ENCODE measurements at places on chromosomes 2 and 18.

GRCh38 chr2:45651415-45652089 lies at the start of gene PRKCE:
Gene PRKCE, plus strand, starts transcription at chr2:45651675.
- H3K27ac ChIP-seq: peak within 1 kb of the TSS; percentile 71
- no peak for DNase-seq
- peaks cover 21% of the 10 kb centered on the region for H3K4me1 ChIP-seq
- peak within 1 kb of the TSS; percentile 85 for H3K4me3 ChIP-seq
- no peaks in the 10 kb centered on the region for H3K36me3 ChIP-seq

GRCh38 chr2:64987001-64987955 lies 1.9 kb upstream of the SLC1A4 start:
- no peaks in the 10 kb centered on the region for H3K27me3 ChIP-seq
- DNase-seq: no peak
- no peaks in the 10 kb centered on the region for H3K36me3 ChIP-seq
- peaks cover 26% of the 10 kb centered on the region for H3K4me1 ChIP-seq
- H3K27ac ChIP-seq: no peak overlapping the region
- H3K4me3 ChIP-seq: no peak overlapping the region

DNA sequence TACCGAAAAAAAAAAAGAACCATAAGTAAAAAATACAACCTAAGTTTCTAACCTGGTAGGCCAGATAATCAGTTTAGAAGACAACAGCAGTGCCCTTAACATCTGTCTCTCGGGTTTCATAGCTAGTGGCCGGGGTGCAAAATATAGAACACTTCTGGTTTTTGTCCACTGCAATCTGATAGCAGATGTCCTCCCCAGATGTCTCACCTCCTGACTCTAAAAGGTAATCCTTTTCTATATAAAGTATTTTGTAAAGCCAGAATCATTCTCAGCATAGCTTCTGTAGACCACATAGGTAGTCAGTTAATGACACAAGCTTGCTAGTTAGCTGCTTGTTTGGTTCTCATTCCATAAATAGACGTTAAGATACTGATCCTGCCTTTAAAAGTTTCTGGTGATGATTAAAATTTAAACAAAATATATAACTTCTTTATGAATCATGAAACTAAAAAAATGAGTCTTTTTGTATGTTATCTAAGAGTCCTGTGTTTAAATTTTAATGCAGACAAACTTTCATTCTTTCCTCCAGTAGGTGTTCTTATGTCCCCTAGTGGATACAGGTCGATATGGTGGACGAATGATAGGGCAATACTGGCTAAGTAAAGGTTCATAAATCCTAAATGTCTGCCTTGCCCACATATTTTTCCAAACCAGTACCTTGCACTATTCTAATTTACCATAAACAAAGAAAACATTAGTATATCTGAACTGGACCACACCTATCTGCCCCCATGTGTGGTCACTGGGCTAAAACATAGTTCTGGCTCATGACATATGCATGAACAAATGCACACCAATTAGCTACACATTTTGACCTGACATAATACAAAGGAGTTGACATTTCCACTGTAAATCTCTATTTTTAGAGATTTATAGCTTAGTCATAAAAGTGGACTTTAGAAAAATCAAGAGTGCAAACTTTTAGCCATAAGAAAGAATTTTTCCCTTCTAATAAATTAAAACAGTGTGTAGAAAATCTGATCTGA lies 171.0 kb downstream of the SRBD1 start:
- H3K27ac ChIP-seq: no peak overlapping the region
- H3K4me3 ChIP-seq: no peak overlapping the region
- no peak for DNase-seq
- no peaks in the 10 kb centered on the region for H3K4me1 ChIP-seq
- no peaks in the 10 kb centered on the region for H3K27me3 ChIP-seq
- no peaks in the 10 kb centered on the region for H3K36me3 ChIP-seq

GRCh38 chr18:42746794-42747193 lies 368.7 kb downstream of the RIT2 start:
- H3K4me1 ChIP-seq: no peaks in the 10 kb centered on the region
- H3K27ac ChIP-seq: no peak overlapping the region
- H3K36me3 ChIP-seq: no peaks in the 10 kb centered on the region
- no peak overlapping the region for H3K4me3 ChIP-seq

- no peak for DNase-seq
- no peak overlapping the region for H3K4me3 ChIP-seq
- no peaks in the 10 kb centered on the region for H3K4me1 ChIP-seq
- H3K27ac ChIP-seq: no peak overlapping the region
Observed at GRCh38 chr2:116487336-116487735, 1327.2 kb upstream of the DDX18 start.

DNA sequence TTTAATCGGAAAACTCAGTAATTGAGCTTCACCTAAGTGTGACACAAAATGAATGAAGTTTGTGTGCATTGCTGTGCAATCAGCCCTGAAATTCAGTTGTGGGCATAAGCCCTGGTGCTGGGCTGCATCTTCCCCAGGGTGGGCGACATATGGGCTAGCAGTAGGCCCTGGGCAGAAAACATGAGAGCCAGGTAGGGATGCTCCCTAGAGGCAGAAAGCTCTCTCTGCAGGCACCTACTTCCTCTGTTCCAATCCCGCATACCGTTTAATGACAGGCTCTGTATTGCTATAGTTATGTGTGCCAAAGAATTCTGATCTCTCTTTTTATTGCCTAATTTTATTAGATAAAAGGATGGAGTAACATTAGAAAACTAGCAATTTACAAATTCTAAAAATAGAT lies 456.7 kb downstream of the NRXN1 start:
- no peaks in the 10 kb centered on the region for H3K27me3 ChIP-seq
- H3K27ac ChIP-seq: no peak overlapping the region
- H3K36me3 ChIP-seq: no peaks in the 10 kb centered on the region
- no peak overlapping the region for H3K4me3 ChIP-seq

GRCh38 chr2:233482616-233483015 lies 84.0 kb downstream of the USP40 start:
- no peak overlapping the region for H3K4me3 ChIP-seq
- H3K36me3 ChIP-seq: no peaks in the 10 kb centered on the region
- no peak for DNase-seq
- H3K4me1 ChIP-seq: no peaks in the 10 kb centered on the region
- H3K27ac ChIP-seq: no peak overlapping the region
- no peaks in the 10 kb centered on the region for H3K27me3 ChIP-seq

DNA sequence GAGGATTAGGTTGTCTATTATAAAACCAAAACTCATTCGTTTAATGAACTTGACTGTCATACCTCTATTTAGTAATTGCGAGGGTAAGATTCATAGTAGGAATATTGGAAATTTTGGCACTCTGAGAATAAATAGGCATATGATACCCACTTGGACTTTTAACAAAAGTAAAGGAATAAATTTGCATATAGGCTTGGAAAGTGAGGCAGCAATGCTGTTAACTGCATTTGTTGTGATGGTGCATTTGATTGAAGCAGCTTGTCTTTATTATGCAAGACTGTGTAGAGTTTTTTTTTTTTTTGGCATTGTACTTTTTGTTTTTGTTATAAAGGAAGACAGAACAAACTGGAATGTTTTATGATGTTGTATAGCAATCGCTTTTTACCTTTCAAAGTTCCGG lies 18.9 kb downstream of the ITGB1BP1 start:
- H3K27ac ChIP-seq: no peak overlapping the region

GRCh38 chr2:159226059-159226461 lies 60.4 kb downstream of the WDSUB1 start:
- H3K27me3 ChIP-seq: no peaks in the 10 kb centered on the region
- no peak overlapping the region for H3K27ac ChIP-seq
- no peaks in the 10 kb centered on the region for H3K36me3 ChIP-seq
- H3K4me1 ChIP-seq: no peaks in the 10 kb centered on the region

- no peaks in the 10 kb centered on the region for H3K27me3 ChIP-seq
- no peak overlapping the region for H3K27ac ChIP-seq
- DNase-seq: no peak
Observed at GRCh38 chr2:213086571-213086970, 64.8 kb downstream of the IKZF2 start.

GRCh38 chr2:216370961-216371712 lies 1.1 kb downstream of the MARCHF4 start:
- H3K36me3 ChIP-seq: no peaks in the 10 kb centered on the region
- H3K4me1 ChIP-seq: peaks cover 17% of the 10 kb centered on the region
- H3K27ac ChIP-seq: no peak overlapping the region
- H3K27me3 ChIP-seq: peaks cover 25% of the 10 kb centered on the region
- DNase-seq: no peak

GRCh38 chr18:76493213-76494161 lies 1.6 kb downstream of the ZNF516 start:
- H3K27ac ChIP-seq: peak overlapping the region; percentile 26
- peak overlapping the region; percentile 38 for H3K4me3 ChIP-seq
- peaks cover 30% of the 10 kb centered on the region for H3K27me3 ChIP-seq

DNA sequence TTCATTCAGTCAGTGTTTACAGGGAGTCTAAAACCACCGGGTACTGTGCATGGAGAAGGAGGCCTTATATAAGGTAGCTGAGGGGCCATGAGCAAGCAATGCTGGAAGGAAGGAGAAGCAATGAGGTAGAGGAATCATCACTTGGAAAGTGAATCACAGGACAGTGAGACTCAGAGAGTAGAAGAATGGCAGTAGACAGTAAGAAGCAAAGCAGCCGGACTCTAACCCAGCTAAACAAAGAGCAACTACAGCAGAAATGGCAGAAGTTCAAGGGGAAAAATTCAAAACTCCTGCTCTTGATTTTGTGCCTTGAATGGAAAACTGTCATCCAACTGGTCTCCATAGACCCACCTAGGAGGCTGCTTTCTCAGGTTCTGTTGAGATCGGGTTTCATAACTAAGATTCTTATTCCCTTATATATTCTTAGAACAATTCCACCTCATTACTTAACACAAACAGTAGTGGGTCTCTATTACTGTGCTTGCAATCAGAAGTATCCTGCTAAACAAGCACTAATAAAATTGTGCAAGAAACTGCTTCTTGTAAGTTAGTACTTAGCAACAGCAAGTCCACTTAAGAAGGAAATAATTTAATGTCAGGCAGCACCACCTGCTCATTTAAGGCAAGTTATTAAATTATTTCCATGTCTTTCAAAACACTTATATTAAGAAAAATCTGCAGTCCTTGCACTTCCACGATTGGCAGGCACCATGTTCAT lies 68.0 kb downstream of the RBMS1 start:
- peaks cover 71% of the 10 kb centered on the region for H3K4me1 ChIP-seq
- no peaks in the 10 kb centered on the region for H3K36me3 ChIP-seq
- H3K27ac ChIP-seq: no peak overlapping the region
- no peaks in the 10 kb centered on the region for H3K27me3 ChIP-seq
- DNase-seq: no peak

DNA sequence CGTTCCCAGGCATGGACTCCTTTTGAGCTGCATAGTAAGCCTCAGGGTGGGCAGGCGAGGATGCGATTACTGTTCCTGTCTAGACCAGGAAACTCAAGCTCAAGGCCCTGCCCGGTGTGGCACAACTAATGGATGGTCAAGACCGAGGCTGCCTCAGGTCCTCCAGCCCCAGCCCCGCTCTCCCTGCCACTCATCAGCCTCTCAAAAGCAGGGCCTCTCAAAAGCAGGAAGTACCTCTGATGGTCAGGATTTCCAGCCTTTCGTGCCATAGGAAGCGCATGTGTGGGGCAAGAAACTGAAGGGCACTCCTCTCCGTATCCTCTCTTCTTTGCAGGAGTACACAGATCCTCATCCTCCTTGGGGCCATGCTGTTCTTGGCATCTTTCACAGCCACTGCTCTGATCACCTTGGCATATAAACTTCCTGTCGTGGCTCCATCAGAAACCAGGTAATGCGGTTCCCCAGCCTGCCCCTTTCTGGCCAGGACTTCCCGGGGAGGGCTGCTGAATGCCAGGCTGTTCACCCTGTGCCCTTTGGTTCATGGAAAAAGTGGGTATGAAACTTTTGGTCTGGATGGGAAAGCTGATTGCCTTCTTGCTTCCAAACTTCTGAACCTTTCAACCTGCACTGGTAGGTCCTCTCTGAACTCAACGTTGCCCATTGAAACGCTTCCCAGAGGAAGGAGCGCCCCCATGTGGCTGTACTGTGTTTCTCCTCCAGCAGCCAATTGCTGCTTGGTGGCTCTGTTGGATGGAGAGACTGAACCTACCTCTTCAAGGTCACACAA lies 82.8 kb upstream of the SEC11C start:
- no peak overlapping the region for H3K4me3 ChIP-seq
- H3K27ac ChIP-seq: no peak overlapping the region
- peaks cover 4% of the 10 kb centered on the region for H3K27me3 ChIP-seq
- H3K36me3 ChIP-seq: no peaks in the 10 kb centered on the region
- DNase-seq: peak; percentile 50
- no peaks in the 10 kb centered on the region for H3K4me1 ChIP-seq

GRCh38 chr2:58545300-58546280 lies 304.5 kb upstream of the FANCL start:
- H3K4me3 ChIP-seq: no peak overlapping the region
- no peaks in the 10 kb centered on the region for H3K36me3 ChIP-seq
- no peak for DNase-seq
- no peaks in the 10 kb centered on the region for H3K4me1 ChIP-seq
- no peak overlapping the region for H3K27ac ChIP-seq
- H3K27me3 ChIP-seq: no peaks in the 10 kb centered on the region

GRCh38 chr2:64349131-64349530 lies 104.8 kb upstream of the LGALSL start:
- DNase-seq: no peak
- H3K4me3 ChIP-seq: no peak overlapping the region
- H3K36me3 ChIP-seq: no peaks in the 10 kb centered on the region
- H3K4me1 ChIP-seq: no peaks in the 10 kb centered on the region
- no peaks in the 10 kb centered on the region for H3K27me3 ChIP-seq

DNA sequence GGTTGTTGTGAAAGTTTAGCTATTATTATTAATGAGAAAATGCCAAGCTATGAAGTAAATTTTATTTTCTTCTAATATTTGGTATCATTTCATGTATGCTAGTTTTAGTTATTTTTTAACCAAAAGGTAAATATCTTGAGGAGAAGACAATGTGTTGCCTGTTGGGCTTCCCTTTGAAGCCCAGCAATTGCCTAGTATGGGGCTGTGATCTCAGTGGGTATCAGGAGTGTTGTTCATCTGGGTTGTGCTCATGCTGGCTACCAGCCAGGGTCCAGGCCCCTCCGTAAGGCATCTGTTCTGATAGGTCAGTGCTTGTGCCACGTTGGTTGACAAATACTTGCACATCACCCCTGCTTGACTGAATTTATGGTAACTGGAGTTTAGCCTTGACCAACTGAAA lies 38.0 kb upstream of the DARS1 start:
- H3K4me1 ChIP-seq: peaks cover 3% of the 10 kb centered on the region
- DNase-seq: no peak
- no peak overlapping the region for H3K4me3 ChIP-seq
- no peaks in the 10 kb centered on the region for H3K36me3 ChIP-seq
- H3K27ac ChIP-seq: no peak overlapping the region

All from CD4-positive, alpha-beta memory T cell (primary cell).